ENCODE measurements at places on chromosomes 13 and 19.

DNA sequence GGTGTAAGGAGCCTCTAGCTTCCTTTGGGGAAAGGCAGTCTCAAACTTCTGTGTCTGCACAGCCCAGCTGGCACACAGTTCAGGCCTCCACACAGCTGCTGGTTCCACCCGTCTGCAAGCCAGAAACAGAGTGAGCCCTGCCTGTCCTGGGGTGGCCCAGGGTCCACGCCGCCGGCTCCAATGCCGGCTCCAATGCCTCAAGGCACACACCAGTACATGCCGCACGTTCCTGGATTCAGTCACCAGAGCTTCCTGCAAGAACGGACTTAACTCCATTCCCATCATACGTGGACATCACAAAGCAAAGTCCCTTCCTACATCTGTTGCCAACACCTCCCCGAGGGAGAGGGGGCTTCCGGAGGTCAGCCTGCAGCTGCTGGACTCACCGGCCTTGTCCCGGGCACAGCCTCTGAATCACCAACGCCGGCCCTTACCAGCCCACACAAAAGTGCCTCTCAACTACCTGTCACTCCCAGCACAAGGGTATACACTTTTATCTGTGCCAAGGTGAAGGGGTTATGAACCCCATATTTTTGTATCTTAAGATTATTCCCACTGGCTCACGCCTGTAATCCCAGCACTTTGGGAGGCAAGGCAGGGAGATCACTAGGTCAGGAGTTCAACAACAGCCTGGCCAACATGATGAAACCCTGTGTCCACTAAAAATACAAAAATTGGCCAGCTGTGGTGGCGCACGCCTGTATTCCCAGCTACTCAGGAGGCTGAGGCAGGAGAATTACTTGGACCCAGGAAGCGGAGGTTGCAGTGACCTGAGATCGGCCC, 8.5 kb downstream of the SH3GL1 start:
- no peak for DNase-seq

DNA sequence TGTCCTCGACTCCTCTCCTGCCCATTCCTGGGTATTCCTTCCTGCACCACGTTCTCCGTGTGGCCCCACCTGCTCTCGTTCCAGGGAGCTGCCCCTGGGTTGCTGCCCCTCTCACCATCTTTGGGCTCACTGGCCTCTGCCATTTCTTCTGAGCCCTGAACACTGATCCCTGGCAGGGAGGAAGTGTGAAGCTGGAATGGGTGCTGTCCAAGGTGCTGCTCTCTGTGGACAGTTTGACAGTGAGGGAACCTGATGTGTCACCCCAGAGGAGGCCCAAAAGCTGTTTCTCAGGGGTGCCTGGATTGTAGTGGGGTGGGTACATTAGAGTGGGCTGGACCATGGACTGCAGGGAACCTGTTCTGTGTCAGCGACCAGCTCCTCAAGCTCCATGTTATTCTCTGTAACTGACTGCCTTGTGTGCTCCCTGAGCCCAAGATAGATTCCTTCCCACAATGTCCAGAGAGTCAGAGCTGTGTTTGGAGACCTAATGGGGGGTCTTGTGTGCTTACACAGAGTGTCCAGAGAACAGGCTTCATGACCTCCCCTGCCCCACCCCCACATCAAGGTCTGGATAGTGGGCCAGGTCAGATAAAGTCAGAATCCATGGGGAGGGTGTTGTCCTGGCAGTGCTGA, 7.2 kb upstream of the CEACAM8 start:
- DNase-seq: no peak

DNA sequence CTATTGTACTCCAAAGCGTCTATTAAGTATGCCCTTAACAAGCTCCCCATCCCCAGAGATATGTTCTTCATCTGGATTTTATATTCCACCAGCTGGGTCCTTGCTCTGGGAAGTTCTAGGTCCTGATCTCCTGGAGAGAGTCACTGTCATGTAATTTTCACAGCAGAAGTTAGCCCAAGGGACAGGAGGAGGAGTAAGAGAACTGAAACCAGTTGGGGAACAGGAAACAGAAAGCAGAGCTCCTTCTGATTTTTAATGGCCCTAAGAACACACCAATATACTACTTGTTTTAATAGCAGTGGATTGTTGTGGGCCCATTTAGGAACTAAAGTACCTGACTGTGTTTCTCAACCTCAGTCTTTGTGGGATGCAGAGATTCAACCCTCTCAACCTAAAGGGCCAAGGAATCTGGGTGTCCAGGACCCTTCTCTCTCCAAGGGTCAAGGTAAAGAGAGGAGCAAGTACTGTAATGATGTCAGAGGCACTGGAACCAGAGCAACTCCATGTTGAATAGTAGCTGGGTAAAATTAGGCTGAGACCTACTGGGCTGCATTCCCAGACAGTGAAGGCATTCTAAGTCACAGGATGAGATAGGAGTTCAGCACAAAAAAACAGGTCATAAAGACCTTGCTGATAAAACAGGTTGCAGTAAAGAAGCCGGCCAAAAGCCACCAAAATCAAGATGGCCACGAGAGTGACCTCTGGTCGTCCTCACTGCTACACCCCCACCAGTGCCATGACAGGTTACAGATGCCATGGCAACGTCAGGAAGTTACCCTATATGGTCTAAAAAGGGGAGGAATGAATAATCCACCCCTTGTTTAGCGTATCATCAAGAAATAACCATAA, 8.1 kb upstream of the FPR3 start:
- DNase-seq: no peak

GRCh38 chr13:39565036-39565949, 37.7 kb downstream of the LHFPL6 start:
- DNase-seq: no peak

DNA sequence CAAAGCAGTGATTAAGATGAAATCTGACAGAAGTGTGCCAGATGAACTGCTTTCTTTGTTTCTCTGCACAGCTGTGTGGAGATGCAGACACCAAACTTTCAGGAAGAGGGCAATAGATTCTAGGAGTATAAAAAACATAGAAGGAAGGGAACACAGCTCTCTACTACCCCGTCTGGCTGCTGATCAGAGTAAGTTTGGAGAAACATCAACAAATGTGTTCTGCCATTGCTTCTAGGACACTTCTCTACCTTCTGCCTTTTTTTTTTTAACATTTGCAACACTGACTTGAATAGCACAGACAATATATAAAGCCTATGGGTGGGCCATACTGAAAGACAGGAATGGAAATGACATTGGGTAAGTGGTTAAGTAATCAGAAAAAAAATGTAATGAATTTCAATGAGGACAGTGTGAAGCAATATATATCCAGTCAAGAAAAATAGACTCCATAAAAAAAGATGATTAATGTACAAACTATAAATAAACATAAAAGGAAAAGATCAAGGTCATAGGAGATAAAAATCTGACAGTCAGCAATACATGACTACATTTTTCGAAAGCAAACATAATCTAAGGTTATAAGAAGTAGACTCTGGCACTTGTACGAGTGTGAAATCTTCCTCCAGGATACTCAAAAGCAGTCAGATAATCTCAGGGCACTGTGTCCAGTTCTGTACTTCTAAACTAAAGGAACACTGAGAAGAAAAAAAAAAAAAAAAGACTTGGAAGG, 21.4 kb downstream of the NUFIP1 start:
- DNase-seq: no peak

DNA sequence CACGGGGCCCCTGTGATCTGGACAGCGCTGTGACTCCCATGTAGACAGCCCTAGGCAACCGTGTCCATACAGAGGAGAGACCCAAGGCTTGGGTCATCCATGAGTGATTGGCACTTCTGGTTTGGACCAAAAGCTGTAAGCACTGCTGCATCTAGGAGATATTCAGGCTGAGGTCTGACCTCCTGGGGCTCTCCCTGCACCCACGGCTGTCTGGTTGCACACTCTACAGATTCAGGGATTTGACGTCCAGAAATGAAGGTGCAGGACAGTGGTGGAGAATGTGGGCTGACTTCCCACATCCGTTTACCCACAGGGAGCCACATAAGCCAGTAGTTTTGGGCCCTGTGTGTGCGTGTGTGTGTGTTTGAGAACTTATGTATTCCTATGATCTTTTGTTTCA, 76.2 kb upstream of the ARHGEF7 start:
- no peak for DNase-seq

DNA sequence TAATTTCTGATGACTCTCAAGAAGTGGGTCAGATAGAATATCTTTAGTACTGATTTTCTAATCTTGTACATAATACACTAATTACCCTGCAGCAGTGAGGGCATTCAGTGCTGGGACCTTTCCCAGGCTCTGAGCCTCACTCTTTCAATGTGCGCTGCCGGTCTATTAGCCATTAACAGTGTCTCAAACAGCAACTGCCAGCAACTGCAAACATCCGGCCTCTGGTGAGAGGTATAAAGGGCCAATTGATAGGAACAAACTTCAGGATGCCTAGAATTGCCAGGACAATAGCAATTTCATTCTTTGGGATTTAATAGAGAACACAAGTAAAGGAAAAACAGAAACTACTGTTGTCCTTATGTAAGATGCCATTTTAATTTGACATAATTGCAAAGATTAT, 604.4 kb upstream of the SPRY2 start:
- peak; percentile 8 for DNase-seq

DNA sequence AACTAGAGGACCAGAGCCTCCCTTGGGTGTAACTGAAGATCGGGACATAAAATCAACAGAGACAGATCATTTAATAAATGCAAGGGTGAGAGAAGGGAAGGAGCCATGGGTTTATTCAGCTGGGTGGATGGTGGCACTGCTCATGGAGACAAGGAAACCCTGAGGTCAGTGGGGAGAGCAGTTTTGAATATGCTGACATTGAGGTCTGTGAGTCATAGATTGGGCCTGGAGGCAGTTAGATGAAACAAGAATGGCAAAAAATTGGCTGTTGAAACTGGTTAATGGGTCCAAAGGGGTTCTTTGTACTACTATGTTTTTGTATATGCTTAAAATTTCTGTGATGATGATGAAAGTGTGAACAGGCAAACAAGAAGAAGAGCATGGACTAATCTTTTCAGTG, 5.1 kb upstream of the GTF3A start:
- DNase-seq: no peak

- no peak for DNase-seq
Measured at GRCh38 chr19:4871711-4872110, 4.2 kb upstream of the PLIN3 start.

GRCh38 chr19:47253970-47254369, 2.4 kb upstream of the CCDC9 start:
- DNase-seq: no peak

DNA sequence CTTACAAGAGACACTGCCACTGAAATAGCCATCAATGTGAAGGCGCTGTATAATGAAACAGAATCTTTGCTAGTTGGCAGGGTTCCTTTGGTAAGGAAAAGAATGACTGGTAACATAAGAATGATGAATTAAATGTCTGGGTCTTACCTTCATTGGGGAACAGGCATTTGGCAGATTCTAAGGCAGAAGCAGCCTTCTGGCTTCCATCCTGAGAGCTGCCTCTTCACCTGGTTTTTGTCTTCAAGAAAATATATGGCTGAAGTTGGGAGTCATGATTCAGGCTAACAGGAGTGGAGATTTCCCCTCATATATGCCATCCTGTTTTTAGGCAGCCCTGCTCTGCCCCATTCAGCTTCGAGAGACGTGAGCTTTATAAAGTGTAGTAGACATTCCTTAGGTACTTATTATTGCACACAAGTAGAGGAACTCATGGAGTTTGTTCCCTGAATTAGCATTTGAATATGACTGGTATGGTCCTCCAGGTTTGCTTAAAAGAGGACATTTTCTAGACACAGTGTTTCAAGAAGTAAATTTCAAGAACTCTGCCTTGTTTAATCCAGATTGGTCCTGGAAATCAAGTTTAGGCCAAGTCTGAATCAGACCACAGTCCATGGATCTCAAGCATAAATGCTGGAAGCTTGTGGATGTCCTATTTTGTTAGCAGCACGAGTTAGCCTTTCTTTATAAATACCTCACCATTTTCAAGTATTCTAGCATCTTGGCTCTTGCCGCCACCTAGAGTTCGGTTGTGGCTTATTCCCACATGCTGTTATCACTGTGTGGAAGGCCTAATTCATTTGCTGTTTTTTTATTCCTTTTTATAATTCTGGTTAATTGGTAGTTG, 56.2 kb upstream of the AKAP11 start:
- no peak for DNase-seq

DNA sequence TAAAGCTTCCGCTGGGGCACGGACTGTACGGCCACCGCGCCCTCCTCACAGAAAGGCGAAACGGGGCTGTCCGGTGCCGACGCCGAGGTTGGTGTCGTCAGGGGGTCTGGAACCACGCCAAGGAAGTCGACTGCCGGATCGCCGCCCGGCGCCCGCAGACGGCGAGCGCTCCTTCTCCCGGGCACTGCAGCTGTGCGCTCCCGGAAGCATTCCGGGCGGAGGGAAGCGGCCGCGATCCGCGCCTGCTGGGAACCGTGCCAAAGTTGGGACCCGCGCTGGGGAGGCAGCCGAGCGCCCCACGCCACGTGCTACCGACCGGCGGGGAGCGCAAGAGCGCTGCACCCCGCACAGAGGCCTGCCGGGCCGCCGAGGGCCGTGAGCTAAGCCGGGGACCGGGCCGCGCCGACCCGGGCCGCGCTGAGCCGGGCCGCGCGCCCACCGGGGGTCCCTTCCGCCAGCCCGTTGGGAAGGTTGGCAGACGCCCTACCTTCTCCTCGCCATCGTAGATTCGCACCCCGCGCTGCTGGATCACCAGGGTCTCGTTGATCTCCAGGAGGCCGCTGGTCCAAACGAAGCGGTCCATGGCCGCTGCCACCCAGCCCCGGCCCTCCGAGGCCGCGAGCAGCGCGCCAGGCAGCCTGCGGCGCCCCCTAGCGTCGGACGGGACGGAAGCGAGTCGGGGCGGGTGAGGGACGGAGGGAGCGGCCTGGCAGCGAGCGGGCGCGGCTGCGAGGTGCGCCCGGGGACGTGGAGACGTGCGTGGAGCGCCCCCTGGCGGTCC, at the start of gene VPS36:
VPS36 (minus strand) TSS at position 623 of the 781 bp plus-strand sequence; CDS start at position 583, 40 bp downstream.
- peak; percentile 85 for DNase-seq

DNA sequence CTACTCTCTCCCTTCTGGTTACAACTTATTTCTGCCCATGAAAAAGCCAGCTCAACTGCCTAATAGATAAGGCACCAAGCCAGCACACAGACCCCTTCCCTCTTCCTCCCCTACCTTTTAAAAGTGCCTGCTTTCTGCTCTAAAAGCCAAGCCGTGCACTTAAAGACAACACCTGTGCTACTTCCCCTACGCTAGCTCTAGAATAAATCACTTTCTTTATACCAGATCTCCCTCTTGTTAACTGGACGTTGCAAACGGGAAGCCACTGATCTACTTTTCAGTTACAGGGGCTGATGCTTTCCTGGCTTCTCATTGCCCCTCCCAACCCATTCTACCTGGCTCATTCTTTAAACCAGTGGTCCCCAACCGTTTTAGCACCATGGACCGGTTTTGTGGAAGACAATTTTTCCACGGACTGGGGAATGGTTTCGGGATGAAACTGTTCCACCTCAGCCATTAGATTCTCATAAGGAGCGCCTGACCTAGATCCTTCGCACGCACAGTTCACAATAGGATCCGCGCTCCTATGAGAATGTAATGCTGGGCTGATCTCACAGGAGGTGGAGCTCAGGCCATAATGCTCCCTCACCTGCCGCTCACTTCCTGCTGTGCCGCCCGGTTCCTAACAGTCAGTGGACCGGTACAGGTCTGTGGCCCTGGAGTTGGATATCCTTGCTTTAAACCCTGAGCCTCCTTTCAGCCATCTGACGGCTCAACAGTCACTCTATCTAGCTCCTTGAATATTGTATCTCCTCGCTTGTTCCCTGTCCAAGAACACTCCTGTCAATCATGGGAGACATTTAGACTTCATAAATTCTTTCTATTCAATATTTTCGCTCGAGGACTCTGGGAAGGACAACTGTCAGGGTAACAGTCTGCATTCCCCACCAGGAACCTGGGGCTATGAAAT, 841 bp upstream of the ZNF223 start:
- no peak for DNase-seq

- DNase-seq: no peak
Measured at GRCh38 chr19:3359015-3359918, 7.1 kb upstream of the NFIC start.

GRCh38 chr19:944171-944567, 18.3 kb downstream of the ARID3A start:
- peak; percentile 73 for DNase-seq

GRCh38 chr19:5292822-5293611, 47.6 kb downstream of the PTPRS start:
- DNase-seq: peak; percentile 42
